ENCODE measurements at places on chromosomes 11 and 22.

DNA sequence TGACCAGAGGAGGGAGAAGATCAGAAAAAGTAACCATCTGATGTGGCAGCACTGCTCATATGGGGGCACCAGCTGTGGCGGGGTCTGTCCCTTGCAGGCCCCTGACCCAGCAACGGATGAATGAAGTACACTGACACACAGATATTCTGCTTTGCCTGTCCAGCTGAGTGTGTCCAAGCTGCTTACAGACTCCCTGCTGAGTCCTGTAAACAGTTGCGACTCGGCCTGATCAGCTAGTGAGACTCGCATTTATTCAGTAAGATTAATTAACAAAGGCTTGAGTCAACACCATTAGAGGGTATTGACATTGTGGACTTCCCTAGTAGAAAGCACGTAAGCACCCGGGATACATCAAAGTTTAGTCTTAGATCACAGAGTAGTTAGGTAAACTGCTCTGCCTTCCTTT is 15.3 kb upstream of the OR10D3 start:
- DNase-seq, result no peak

GRCh38 chr11:119342023-119342300 is 1.3 kb upstream of the C1QTNF5 start:
- DNase-seq, result no peak

- DNase-seq, result no peak
Observed at GRCh38 chr11:57213342-57214097, 23.5 kb downstream of the APLNR start.

GRCh38 chr11:34443136-34443535 is 4.4 kb downstream of the CAT start:
- DNase-seq, result no peak

- no peak for DNase-seq
Observed at GRCh38 chr11:61598886-61599868, 18.3 kb upstream of the SYT7 start.

GRCh38 chr22:39234472-39234787 is 10.4 kb downstream of the PDGFB start:
- no peak for DNase-seq

GRCh38 chr22:24848559-24849168 is 42.7 kb downstream of the SGSM1 start:
- no peak for DNase-seq

DNA sequence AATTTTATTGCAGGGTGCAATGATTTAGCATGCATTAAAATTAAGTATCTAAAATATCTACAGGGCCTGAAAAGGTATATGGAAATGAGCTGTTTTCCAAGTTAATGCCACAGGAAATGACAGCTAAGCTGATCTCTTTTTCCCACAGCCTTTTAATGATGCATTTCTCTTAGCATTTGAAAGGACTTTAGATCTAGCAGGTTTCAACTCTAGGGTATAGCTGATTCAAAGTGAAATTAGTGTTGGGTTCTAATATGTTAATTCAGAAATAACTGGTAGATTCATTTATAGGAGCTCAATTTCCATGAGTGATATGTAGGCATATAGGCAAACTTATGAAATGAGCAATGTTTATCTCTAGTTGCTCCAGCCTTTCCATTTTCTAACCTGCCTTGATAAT is 274.2 kb downstream of the CASP12 start:
- DNase-seq, result no peak

DNA sequence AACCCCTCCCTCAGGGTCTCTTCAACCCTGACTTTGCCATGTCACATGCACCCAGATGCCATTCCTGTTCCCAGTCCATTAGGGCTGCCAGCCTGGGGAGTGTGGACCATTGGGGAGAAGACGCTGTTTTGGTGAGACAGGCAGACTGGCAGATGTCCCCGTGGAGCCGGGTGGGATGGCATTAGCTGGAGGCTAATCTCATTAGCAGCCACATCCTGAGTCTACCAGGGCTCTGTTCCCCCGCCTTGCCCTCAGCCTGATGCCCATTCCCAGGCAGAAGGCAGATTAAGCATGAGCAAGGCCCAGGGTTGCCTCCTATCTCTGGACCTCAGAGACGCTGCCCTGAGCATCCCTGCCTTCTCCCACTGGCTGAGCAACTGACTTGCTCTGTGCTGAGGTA is 46.4 kb upstream of the ALX4 start:
- no peak for DNase-seq

- no peak for DNase-seq
Observed at GRCh38 chr11:128553662-128554362, 33.5 kb downstream of the ETS1 start.

GRCh38 chr11:35962369-35963138 is 18.7 kb downstream of the LDLRAD3 start:
- no peak for DNase-seq

DNA sequence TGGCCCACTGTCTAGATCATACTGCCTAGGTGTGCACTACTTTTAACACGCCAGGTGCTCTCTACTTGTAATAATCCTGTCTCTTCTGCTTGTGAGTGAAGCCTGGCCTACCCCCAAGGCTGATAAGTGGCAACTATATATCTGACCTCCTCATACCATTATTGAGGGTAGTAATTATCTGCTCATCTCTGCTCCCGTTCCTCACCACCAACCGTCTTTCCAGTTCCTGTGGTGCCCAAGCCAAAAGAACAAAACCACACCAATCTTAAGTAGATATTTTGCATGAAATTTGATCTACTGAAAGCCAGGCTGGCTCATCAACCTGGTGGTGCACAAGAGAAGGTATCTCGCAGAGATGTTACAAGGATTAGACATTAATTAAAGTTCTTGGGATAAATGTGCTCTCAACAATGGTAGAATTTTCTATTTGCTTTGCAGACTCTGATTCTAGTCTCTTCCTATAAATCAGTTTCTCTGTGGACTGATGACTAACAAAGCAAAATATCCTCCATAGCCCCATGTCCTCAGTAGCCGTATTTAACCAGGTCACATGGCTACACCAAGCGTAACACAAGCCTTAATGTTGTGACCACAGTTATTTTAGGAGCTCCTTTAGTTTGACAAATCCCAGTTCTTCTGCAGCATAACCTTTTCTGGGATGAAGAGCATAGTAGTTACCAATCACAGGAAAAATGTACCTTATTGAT is 267.2 kb downstream of the NTM start:
- DNase-seq, result no peak

- no peak for DNase-seq
Observed at GRCh38 chr11:17548444-17548843, 1.4 kb downstream of the OTOG start.

DNA sequence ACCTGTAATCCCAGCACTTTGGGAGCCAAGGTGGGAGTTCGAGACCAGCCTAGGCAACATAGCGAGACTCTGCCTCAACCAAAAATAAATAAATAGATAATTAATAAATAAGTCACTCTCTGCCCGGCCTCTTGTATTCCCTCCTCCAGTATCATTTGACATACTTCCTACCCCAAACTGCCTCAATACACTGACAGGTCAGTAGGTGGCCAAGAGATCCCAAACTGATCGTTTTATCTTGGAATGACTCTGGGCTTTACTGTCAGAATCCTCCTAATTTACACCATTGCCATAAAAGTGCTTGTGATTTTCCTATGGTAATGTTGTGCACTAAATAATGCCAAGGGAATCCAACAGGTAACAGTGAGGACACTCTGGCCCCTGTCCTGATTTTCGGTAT is 94.2 kb downstream of the PDHX start:
- no peak for DNase-seq

GRCh38 chr11:109933126-109933525 is 160.1 kb upstream of the ZC3H12C start:
- DNase-seq, result no peak

DNA sequence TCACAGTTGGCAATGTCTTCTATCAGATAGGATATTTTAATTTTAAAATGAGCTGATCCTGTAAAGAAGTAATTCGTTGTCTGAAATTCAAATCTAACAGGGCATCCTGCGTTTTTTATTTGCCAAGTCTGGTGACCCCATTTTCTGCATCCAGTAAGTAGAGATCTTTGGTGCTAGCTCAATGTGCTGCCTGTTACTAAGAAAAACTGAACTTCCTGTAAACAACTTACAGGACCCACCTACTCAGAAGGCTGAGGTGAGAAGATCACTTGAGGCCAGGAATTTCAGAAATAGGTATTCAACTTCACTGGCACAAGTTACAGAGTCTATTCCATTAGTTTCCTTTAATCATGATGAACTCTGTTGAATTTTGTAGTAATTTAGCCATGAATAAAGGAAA is 4.0 kb downstream of the ARL14EP start:
- DNase-seq, result no peak

DNA sequence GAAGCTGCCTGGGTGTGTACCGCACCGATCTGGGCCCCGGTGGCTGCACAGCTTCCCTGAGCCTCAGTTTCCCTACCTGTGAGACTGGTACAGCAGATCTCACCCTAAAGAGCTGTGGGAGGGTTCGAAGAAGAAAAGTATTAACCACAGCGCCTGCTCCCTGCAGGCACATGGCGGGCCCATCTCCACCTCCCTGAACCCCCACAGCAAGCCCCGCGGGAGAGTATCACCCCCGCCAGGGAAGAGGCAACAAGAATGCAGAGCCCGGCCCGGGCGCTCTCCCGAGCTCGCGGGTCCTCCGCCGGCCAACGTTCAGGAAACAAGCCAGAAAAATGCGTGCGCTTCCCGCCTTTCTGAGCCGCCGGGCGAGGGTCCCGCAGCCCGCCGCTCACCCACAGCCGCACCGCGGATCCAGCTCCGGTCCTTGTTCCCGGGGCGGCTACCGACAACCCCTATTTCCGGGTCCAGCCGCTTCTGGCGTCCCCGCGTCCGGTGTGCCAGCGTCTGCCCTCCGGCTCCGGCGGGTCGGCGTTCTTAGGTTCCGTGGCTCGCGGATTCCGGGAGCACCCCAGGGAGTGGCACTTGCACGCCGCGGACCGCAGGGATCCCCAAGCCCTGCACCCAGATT is at the start of gene TOP3B:
TSS of gene TOP3B (minus strand) at position 450 of the 628 bp plus-strand sequence. CDS start 7,078 bp downstream, outside the sequence.
- peak; percentile 72 for DNase-seq

DNA sequence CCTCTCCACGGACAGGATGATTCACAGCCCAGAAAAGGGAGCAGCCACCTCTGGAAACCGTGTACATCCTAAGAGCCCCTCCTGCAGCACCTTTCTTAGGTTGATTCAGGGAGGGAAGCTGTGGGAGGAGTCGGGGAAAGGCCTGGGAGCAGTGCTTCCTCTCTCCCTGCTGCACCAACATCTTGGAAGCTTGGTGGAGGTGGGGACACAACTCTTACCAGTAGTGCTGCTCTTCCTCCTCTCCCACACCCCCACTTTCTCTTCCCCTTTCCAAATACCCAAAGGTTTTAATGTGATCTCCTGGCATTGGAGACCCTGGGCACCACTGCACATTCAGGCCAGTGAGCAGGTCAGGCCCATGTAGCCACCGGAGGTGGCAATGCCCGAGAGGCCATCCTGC is 46.4 kb upstream of the HORMAD2 start:
- no peak for DNase-seq

GRCh38 chr11:80473562-80473961 is 1032.7 kb upstream of the TENM4 start:
- DNase-seq, result no peak

GRCh38 chr11:4523666-4524065 is 21.3 kb upstream of the OR52M1 start:
- no peak for DNase-seq

DNA sequence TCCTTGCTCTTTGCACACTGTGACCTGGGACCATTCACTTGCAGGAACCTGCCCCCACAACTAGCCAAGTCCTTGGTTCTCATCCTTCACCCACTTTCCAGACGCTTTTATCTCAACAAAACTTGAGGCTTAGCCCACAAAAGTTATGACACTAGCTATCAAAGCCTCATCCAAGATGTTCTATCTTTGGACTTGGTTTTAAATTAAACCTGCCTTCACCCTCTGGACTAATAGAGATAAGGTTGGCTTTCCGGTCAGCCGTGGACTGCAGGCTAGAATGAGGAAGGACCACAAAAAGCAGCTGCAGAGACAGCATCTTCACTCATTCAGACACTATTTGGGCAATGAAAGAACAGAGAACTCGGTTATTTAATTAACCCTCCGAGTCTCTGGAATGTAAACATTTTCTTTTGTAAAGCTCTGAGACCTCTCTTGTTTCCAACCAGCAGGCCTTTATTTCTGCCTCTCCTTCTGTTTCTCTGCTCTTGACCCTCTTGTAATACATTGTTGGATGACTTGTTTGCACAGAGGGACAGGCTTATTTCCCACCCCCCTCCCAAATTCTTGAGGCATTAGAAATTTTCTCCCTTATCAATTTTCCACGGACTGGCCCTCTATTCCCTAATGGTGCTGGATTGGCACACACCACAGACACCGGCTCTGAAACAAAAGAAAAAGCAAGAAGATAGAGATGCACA is 41.4 kb downstream of the ARL14EP start:
- DNase-seq, result no peak

DNA sequence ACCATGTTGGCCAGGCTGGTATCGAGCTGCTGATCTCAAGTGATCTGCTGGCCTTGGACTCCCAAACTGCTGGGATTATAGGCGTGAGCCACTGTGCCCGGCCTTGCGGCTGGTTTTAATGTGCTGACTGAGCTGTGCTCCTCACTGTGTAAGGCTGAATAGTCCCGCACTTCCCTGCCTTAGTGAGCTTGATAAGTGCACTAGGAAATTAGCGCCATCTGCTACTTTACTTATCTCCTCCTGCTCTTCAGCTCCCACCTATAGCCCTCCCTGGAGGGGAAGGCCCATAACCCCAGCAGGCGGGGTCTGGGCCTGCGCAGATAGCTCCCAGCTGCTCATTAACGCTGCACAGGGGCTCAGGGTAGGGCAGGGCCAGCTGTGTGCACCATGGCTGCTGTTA is 49.4 kb downstream of the CLMP start:
- DNase-seq, result no peak

GRCh38 chr11:64251016-64251752 is at the start of gene PLCB3:
PLCB3 (plus strand) TSS chr11:64251530; CDS start chr11:64251650, 120 bp downstream.
- peak; percentile 68 for DNase-seq

DNA sequence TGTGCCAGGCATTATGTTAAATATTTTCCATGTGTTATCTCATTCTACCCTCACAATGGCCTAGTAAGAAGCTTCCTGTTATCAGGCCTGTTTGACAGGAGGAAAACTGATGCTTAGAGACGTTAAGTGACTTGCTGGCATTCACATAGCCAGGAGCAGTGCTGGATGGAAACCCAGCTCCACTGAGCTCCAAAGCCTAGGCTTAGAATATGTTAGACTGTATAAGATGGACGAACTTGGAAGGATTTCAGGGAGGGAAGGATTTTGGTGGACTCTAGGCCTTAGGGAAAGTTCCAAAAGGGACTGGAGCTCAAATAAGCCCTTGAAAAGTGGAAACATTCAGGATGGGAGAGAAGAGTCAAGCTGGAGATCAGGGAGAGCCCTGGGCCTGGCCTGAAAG is 2.1 kb downstream of the CD44 start:
- DNase-seq, result no peak

GRCh38 chr11:66450560-66450959 is 11.9 kb upstream of the MRPL11 start:
- no peak for DNase-seq
